Gastrocnemius medialis (tissue), 4 donors: ENCODE measurements at places on chromosomes 2 and 18. TPM values are rescaled to one million over a fixed set of nuclear protein-coding genes. Genes with fewer than 3 reads are reported as not detected.

DNA sequence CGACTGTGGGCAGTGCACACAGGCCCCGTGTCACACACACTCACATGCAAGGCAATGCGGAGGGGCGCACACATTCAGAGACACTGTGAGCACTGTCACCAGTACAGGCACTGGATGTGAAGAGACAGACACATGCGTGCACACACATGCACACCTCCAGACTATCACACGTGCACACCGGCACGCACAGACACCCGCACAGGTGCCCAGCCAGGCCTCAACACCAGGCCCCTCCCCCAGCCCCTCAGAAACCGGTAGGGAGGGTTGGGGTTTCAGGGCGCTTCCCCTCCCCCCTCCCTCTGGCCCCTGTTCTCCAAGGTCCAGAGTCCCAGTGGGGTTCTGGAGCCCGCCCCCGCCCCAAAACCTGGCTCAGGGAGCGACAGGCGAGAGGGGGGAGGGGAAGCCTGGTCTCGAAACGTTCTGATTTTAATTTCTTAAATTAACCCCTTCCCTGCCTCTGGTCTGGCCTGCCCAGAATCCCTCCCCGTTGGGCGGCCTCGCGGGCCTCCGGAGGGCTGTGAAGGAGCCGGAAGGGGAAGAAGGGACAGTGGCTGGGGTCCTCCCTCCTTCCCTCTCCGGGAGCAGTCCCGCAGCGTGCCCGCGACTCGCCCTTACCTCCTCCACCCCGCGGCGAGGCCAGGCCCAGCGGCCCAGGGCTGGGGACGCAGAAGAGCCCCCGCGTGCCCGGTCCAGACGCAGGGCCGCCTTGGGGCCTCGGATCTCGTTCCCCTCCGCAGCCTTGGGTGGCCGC is 558 bp downstream of the FBXO41 start:
- no peak for DNase-seq

- DNase-seq = peak; percentile 94
These were observed at the start of gene ODC1 for GRCh38 chr2:10447895-10448575. Gene ODC1, minus strand, starts transcription at chr2:10448327. Its CDS starts 3,295 bp downstream, at chr2:10445032.

Gene ANKRD29
- total RNA-seq = 0.93 TPM

Gene MALL
- total RNA-seq = 1.7 TPM
